ENCODE measurements at places on chromosomes 13 and 19. TPM values are rescaled to one million over a fixed set of nuclear protein-coding genes. Genes with fewer than 3 reads are reported as not detected.

GRCh38 chr19:2973229-2973628 lies 4.1 kb upstream of the TLE6 start:
- DNase-seq = no peak

IGSF23 gene
- polyA plus RNA-seq = not detected

NOTCH3 gene
- polyA plus RNA-seq = 92.1 TPM

ACP7 gene
- polyA plus RNA-seq = 0.16 TPM
